ENCODE measurements at places on chromosomes 1 and 21.
A peak's percentile ranks its signal among the peaks of the same experiment; 100 is the strongest.

- no peak for DNase-seq
These were observed 18.6 kb downstream of the PCSK9 start for GRCh38 chr1:55057956-55058298.

DNA sequence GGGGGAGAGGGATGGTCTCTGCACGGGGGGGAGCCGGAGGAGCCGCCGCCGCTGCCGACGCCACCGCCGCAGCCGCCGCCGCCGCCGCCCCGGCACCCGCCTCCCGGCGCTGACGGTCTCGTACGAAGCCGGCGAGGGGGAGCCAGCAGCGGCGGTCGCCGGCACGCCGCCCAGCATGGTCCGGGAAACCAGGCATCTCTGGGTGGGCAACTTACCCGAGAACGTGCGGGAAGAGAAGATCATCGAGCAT, 311 bp downstream of the SPEN start:
- DNase-seq: no peak

- DNase-seq: no peak
These were observed 26.8 kb downstream of the KIF1B start for GRCh38 chr1:10237157-10237539.

DNA sequence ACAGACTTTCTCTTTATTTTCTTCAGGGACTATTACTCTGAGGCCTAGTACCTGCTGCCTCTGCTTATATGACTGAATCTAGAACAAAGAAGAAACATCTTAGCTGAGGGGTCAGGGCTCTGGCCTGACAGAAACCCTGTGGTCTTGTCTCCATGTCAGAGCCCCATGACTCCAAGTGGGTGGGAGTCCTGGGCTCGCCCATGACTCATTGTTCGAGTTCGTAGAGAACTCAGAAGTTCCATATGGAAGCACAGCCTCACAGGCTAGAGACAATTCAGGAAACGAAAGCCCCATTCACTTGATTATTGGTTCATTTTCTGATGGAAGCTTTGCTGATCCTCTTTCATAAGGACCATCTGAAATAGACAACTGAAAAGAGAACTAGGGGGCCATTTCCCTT, 73.2 kb downstream of the CD58 start:
- DNase-seq: no peak

GRCh38 chr1:35532497-35533223, 24.5 kb downstream of the KIAA0319L start:
- DNase-seq: no peak

GRCh38 chr21:37455504-37455911, 88.9 kb downstream of the DYRK1A start:
- peak; percentile 28 for DNase-seq

DNA sequence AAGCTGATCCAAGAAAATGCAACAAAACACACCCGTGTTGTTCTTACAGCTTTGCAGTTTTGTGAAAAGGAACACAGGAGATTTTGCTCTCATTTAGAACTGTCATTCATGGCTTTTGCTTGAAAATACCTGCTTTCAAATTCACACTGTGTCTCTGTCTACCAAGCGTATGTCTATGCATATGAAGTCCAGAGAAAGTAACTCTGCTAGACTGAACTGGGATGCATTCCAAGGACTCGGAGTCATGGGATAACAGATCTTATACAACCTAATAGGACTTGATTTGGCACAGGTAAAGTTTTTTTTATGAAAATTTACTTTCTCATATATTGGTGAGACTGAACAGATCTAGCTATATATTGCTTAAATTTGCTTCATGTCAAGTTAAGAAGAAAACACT, 102.4 kb downstream of the PTGER3 start:
- DNase-seq: no peak

DNA sequence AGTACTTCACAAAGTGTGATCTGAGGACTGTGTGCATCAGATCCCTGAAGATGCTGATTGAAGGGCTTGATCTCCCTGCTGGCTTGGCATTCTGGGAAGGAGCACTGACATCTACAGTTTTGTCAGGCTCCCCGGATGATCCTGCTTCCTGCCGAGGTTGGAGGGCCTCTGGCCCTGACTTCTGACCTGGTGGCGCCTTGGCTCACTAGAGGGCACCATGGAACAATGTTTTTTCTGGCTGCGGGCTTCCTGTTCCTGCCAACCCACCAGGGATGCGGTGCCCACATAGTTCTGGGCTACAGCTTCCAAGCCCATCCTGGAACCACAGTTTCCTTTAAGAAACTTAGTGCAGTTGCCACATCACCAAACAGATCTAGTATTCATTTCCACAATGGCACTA, 38.8 kb upstream of the RASAL2 start:
- DNase-seq: no peak

- no peak for DNase-seq
These were observed 59.1 kb downstream of the CAMK2N1 start for GRCh38 chr1:20426923-20427322.

- DNase-seq: no peak
These were observed 841 bp downstream of the CENPF start for GRCh38 chr1:214603819-214604252.

- DNase-seq: no peak
These were observed 70.4 kb downstream of the PLXNA2 start for GRCh38 chr1:208173749-208174148.

- DNase-seq: no peak
These were observed 316.3 kb downstream of the KCNH1 start for GRCh38 chr1:210817385-210818275.

DNA sequence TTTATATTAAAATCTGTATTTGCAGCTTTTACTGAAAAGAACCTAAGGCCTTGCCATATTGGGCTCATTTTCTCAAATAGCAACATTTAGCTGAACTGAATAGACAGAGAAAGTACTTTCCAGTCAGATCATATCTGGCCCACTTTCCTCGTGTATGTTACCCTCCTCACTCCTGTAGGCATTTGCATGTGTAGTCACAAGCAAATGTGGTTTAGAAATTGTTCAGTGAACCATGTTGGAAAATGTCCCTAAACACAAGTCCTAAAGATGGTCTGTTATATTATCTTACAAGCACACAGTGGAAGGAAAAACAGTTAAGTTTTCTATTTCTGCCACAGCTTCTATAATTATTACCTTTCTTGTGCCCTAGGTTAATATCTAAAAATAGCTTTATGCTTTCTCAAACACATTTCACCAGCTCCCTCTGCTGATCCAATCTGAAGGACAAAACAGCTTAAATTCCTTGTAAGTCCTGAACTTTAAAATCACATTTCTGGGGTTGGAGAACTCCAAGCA, 606 bp upstream of the FMO4 start:
- DNase-seq: no peak

GRCh38 chr21:29342363-29342957, 43.7 kb downstream of the BACH1 start:
- DNase-seq: no peak

DNA sequence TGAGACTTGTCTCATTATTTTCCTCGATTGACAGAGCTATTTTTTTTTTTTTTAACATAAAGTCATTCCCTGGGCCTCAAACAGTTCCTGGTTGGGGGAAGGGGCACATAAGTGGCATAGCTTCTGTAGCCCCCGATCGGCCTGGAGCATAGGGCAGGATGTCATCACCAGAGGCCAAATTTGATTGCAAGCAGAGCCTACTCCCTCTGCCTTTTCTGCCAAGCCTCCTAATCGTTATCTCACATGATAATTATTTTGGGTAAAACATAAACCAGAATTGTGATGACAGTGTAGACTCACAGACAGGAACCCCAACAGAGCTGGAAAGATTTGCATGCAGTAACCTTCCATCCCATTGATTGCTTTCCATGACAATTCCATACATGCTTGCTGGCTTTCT, 404.8 kb downstream of the PCP4 start:
- no peak for DNase-seq

DNA sequence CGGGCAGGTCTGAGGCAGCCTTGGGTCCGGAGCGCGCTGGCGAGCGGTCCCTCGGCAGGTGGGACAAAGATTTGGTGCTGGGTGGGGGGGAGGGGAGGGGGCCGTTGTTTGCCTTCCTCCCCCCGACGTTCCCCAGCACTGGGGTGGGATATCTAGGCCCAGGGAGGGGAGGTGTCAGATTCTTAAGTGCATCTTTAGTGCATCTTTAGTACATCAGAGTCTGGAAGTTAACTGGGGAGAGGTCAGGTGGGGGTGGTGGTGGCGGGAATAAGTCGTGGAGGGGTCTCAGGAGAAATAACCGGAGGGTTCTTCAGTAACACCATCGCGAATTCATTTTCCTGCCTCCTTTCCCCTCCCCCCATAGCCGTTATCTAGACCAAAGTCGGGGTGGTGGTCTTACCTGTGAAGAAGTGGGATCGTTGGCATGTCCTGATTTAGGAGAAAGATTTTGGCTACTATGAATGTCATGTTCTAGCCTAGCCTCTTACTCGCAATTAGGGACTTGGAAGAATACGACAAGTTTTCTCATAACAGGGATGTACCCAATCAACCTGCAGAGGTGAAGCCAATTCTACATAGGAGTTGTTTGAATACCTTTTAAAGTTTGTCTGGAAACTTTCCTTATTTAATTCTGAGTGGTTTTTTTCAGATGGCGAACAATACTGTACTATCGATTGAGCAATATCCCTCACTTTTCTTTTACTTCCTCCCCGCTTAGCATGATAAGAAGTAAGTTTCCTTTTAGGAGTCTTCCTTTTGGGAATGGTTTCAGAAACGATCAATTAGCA, 886 bp downstream of the ZMYM4 start:
- DNase-seq: peak; percentile 41

GRCh38 chr1:218361298-218362065, 16.3 kb downstream of the TGFB2 start:
- no peak for DNase-seq

DNA sequence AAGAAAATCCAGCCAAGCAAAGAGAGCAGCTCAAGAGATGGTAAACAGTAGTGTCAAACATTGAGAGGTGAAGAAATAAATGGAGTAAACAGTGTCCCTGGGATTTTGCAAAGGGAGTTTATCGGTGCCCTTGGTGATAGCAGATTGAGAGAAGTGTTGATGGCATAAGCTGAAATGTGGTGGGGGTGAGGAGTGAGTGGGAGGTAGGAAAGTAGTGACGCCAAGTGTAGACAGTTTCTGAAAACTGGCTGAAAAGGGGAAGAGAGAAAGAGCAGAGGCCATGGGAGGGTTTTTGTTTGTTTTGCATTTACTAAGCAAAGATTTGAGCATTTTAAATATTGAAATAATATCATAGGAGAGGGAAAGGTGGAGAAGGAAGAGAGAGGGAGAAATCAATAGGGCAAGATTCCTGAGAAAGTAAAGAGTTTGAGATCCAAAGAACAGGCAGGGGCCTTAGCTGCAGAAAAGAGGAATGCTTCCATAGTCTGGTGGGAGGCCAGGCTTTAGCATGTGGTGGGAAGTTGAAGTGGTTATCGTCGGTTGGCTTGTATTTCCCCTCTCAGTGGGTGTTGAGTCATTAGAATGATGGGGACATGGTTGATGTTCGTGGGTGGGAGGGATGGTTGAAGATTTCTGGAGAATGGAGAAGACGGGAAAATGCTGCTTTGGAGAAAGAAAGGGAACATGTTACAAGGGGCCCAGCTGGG, 26.8 kb upstream of the RASAL2 start:
- no peak for DNase-seq

DNA sequence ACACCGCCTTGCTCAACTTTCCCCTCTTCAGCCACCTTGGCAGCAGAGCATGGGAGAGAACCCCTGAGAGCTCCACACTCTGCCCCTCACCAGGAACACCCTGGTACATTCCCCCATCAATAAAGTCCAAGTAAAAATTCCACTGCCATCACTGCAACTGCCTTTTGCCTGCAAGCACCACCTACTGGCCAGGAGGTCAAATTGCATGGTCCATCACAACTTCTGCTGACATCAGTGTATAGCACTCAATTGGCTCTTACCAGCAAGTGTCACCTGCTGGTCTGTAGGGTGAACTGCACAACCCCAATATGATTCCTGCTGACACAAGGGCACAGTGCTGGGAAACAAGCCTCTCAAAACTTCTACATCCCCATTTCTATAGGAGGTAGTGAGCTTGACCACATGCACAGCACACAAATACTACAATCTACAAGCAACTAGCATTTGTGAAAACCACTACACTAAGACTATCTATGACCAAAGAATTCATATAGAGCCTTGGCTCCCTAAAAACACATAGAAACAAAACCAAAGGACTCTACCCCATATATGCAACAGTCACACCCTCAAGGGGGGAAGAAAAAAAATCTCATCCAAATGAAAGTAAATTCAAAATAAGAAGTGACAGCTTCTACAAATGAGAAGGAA, 69.2 kb downstream of the FASLG start:
- peak; percentile 36 for DNase-seq

All from GF-D8 (cell line).